ENCODE measurements at places on chromosomes 5 and 9.

GRCh38 chr5:867300-867870 is 16.6 kb upstream of the ZDHHC11 start:
- DNase-seq, result no peak

GRCh38 chr9:126980231-126980630 is 65.6 kb downstream of the RALGPS1 start:
- DNase-seq, result no peak

GRCh38 chr5:95959888-95960666 is 1.6 kb downstream of the ELL2 start:
- DNase-seq, result peak; percentile 10

- DNase-seq, result no peak
Observed at GRCh38 chr9:36791222-36791950, 218.7 kb downstream of the MELK start.

GRCh38 chr5:169218861-169219260 is 82.1 kb downstream of the SLIT3 start:
- DNase-seq, result no peak

- no peak for DNase-seq
Observed at GRCh38 chr9:78567693-78568092, 270.8 kb downstream of the PSAT1 start.

DNA sequence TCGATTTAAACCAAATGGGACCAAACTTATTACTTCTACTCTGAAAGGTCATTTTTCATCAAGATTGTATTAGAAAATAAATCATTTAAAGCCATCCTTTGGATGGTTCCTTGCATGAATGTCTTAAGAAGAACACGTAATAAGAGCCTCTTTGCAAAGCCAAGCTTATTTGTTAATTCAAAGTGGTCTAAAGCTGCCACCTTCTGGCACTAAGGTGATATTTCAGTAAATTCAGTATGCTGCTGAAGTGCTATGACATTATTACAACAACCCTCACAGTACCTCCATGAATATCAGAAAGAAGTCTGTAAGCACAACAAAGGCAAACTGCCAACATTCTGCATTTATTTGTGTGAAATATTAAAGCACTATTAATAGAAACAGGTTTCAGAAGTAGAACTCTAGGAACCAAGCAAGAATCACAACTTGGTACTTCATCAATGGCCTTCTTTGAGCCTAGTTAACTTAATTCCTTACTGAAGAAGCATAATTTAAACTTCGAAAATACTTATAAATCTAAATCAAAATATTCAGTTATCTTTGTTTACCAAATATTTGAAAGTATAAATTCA is 53.1 kb upstream of the TYRP1 start:
- DNase-seq, result no peak

GRCh38 chr9:110602281-110602680 is 22.7 kb upstream of the SVEP1 start:
- no peak for DNase-seq

DNA sequence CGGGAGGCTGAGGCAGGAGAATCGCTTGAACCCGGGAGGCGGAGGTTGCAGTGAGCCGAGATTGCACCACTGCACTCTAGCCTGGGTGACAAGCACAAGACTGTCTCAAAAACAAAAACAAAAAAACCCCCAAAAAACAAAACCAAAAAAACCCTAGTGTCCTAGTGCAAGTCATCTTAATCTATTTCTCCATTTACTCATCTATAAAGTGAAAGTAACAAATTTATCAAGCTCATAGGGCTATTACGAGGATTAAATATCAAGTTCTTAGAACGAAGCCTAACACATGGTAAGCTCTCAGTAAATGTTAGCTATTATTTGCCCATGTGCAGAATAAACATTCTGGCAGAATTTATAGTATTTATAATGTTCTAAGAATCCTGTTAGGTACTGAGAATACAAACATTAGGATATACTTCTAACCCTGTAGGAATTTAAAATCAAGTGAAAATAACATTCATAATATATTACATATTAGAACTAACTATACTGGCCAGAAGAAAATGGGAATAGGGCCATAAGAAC is 45.0 kb downstream of the GOLPH3 start:
- no peak for DNase-seq

- peak; percentile 70 for DNase-seq
Observed at GRCh38 chr5:135977375-135977928, 22.7 kb upstream of the LECT2 start.

DNA sequence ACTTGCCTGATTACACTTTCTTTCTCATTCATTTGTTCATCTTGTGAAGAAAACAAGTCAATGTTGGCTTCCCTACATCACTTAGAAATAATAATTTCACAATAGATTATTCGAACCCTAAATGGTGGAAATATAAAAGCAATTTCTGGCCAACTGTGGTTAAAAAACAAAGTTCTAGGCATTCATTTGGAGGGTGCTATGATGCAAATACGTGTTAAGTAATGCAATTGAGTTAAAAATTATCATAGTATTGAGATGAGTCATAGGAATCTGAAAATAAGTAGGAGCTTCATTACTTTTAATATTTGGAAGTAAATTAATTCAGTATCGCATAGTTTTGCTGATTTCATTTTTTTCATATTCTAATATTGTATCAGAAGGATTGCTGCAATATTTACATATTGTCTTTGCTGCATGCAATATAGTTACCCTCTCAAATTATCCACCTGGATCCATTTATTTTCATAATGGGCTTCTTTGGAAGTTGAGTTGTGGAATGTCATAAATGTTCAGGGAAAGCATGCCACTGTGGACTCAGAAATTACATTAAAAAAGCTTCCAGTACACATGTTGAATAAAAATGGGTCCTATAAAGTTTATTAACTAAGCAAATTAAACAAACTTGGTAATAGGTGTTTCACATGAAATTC is 647.7 kb upstream of the WWC1 start:
- no peak for DNase-seq

DNA sequence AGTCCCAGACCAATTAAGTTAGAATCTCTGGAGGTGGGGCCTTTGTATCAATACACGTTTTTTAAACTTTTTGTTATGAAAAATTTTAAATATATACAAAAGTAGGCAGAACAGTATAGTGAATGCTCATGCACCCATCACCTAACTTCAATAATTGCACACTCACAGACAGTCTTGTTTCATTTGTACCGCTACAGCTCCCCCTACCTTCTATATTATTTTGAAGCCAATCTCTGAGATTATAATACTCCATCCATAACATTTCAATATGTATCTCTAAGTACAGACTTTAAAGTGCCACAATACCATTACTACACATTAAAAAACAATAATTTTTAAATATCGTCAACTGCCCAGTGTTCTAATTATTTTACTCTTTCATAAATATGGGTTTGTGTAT is 32.9 kb downstream of the ISL1 start:
- DNase-seq, result no peak

DNA sequence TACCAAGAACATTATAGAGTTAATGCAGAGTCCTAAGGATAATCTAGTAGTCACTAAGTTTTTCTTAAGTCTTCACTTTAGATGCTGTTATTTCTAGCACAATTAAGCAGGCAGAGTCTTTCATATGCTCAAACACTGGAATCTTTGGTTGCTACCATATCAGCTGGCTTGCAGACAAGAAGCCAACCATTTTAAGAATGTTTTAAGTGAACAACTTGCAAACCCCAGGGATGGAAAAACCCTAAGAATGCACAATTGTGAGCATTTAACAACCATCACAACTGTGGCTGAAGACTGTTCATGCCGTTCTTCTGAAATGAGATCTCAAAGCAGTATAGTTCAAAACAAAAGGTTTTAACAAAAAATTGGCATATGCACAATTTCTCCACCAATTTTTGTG is 55.1 kb downstream of the CSNK1A1 start:
- DNase-seq, result no peak

DNA sequence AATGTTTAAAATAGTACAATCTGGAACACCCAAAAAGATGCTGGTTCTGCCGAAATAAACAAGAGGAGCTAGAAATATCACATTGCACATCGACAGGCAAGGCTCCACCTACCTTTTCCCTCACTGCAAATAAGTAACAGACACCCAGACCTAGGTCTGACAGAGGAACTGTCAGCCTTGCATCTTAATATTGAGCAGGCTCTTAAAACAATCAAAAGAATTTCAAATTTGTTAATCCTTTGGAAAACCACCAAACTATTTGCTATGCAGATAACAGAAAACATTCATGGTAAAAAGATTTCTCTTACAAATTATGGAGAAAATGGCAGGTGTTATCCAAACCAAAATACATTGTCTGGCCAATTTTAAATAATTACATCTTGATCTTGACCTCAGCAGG is 71.3 kb downstream of the FRMD3 start:
- no peak for DNase-seq

GRCh38 chr5:31434898-31435297 is 97.0 kb downstream of the DROSHA start:
- no peak for DNase-seq

DNA sequence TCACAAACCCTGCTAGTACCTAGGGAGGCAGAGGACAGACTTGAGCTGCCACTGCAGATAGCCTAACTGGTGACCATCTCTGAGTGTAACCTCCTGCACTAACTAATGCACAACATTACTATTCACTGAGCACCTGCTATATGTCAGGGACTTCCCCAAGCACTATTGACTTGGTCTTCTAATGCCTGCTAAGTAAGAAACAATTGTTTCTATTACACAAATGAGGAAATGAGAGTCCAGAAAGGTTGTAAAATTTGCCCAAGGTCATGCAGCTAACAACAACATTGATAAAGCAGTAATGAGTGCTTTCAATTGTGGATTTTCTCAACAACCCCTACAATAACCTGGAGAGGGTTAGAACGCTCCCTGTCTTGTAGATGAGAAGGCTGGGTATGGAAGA is 183.7 kb downstream of the ZNF462 start:
- no peak for DNase-seq

DNA sequence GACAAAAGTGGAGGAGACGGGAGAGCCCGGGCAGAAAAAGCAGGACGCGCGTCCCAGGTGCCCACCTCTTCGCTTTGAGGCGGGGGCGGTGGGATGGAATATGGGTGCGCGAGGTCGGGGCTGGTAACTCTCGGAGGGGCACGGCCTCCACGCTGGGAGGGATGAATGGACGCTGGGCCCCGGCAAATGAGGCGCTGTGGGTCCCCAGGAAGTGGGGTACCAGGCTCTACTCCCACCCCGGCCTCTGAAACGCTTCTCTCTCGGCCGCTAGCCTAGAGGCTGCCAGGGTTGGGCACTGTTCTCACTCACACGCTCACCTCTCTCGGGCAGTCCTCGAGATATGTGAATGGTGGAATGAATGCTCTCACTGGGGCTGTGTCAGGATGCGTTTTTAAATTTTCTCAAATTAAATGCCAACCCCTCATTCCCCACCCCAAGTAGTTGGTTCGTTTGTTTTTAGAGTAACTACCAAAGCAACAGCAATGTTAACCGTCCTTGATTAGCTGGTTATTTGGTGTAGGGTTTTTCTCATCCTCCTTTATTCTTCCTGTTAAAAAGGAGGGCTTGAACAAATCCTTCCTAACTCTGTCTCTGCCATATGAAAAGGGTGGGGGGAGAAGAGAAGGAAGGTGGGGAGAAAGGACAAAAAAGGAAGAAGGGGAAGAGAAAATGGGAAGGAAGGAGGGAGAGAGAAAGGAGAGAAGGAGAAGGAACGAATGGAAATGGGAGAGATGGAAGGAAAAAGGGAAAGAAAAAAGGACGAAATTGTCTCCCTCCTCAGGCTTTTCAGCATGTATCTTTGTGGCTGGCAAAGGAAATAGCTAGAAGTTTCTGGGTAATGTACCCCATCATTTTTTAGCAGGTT is 1.3 kb upstream of the EBF1 start:
- no peak for DNase-seq

- DNase-seq, result peak; percentile 95
Observed at GRCh38 chr9:113275157-113276131, at the start of the genes CDC26 and PRPF4. Gene CDC26 (minus strand): TSS chr9:113275572. CDS start chr9:113272507, 3,065 bp downstream. Gene PRPF4 (plus strand): TSS chr9:113275658. CDS start chr9:113275744, 86 bp downstream.

Data from activated CD4-positive, alpha-beta T cell treated with anti-CD3 and anti-CD28 coated beads, Interleukin-2, amount 50 U/mL, for 48 hours (primary cell).